Fibroblast of the aortic adventitia (primary cell): ENCODE measurements at places on chromosomes 1 and 21. TPM values are rescaled to one million over a fixed set of nuclear protein-coding genes. Genes with fewer than 3 reads are reported as not detected.

NBPF26 gene
- total RNA-seq = 14.9 and 32.5 TPM in 2 replicates

DNA sequence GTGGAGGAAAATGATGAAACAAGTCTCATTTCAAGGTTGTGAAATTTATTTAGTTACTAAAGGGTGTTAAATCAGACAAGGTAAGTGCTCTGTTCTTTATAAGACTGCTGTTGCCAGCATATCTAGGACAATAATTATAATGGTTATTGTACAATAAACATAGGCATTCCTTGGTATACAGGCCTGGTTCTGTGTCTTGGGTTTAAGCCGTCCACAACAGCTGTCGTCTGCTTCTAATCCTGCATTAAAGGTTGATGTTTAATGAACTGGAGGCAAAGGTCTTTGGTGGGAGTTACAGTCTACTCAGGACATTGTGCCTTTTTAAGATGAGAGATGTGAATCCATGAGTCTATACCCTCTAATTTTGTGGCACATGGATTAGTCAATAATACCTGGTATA, 23.4 kb upstream of the FMO4 start:
- DNase-seq = no peak

- DNase-seq = no peak
Observed at GRCh38 chr1:240720976-240721375, 109.0 kb upstream of the GREM2 start.

GRCh38 chr1:59409986-59410385, 113.1 kb downstream of the FGGY start:
- DNase-seq = no peak

- DNase-seq = no peak
Observed at GRCh38 chr1:6494627-6495026, 3.2 kb upstream of the PLEKHG5 start.

DNA sequence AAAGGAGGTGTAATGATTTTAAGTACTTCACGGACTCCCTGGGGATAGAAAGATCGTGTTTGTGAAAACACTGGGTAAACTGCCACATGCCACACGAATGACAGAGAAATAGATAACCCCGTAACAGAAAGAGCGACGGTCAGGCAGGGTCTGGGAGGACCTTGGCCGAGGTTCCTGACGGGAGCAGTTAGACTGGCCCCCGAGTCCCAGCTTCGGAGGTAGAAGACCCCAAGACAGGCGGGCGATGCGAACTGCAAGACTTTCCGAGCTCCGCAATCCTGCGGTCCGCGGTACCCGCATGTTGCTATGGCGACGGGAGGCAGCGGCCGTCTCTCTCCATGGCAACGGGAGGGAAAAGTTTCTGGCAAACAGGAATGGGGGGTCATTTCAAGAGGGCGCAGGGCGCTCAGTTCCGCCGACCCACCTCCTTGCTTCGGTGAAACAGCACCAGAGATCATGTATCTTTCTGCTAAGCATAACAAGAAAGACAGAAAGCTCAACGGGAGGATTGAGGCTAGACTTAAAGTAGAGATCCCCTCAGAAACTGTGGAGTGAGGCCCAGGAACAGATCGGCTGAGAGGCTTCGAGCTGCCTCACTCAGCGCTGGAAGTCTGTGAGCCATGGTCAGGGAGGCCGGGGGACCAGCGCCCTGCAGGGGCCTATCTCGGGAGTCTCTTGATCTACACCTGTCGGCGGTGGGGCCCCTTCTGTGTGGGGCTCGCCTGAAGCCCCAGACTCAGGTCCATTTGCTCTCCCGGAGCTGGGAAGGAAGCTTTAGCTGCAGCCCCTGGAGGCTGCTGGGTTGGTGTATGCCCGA, 685 bp upstream of the SYT6 start:
- DNase-seq = peak; percentile 13

- DNase-seq = no peak
Observed at GRCh38 chr1:88917321-88918025, 26.1 kb upstream of the GTF2B start.

DNAJC6 gene
- total RNA-seq = 0.49 and 0.72 TPM in 2 replicates

GRCh38 chr1:76959556-76959955, 92.3 kb downstream of the ST6GALNAC5 start:
- DNase-seq = no peak

GRCh38 chr1:33140153-33141149, 41.4 kb downstream of the TRIM62 start:
- no peak for DNase-seq

MSH4 gene
- total RNA-seq = 0.09 and 0.16 TPM in 2 replicates

DNA sequence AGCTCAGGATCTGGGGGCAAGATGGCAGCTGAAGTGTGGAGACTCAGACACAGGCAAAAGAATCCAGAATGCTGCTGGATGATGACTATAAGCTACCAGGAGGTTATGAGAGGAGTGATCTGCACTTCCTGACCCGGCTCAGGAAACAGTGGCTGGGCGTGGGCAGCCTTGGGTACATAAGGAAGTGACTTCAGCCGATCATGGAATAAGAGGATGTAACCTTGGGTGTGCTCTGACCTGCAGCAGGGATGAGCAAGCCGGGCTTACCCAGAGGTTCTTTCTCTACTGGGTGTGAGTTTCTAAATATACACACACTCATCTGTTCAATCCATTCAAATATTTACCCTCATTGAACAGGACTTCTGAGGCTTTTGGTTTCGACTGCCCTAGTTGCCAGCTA, 62.7 kb downstream of the CD34 start:
- peak; percentile 57 for DNase-seq

DNA sequence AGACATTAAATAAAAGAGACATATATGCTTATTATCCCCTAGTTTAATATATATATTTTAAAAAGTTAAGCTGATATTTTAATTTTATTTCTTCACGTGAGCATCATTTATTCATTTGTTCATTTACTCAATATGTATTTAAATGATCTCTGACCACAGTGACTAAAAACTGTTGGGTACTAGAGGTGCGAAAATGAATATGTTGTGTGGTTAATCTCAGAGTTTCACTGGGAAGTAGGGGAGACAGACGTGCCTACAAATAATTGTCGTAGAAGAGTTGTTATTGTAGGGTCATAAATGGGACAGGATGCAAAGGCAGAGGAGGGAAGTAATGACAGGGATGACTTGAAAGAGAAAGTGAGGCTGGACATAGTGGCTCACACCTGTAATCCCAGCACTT, 213.0 kb upstream of the CACYBP start:
- DNase-seq = no peak

- DNase-seq = no peak
Observed at GRCh38 chr1:182329471-182329870, 62.1 kb downstream of the GLUL start.

- no peak for DNase-seq
Observed at GRCh38 chr1:114758256-114758832, 560 bp upstream of the CSDE1 start.

DNA sequence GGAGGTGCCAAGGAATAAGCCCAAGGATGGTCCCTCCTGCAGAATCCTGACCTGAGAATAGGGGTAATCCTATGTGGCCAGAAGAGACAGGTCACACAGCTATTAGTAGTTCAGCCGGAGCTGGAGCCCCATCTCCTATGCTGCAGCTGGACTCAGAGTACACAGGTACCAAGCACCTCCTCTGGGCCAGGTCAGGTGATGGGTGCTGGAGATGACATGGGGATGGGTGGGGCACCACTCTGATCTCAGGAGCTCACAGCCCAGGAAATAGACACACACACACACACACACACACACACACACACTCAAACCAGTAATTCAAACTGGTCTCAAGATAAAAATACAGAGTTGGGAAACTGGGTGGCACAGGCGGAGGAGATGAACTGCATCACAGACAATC, 54.2 kb upstream of the SSBP3 start:
- DNase-seq = no peak

DNA sequence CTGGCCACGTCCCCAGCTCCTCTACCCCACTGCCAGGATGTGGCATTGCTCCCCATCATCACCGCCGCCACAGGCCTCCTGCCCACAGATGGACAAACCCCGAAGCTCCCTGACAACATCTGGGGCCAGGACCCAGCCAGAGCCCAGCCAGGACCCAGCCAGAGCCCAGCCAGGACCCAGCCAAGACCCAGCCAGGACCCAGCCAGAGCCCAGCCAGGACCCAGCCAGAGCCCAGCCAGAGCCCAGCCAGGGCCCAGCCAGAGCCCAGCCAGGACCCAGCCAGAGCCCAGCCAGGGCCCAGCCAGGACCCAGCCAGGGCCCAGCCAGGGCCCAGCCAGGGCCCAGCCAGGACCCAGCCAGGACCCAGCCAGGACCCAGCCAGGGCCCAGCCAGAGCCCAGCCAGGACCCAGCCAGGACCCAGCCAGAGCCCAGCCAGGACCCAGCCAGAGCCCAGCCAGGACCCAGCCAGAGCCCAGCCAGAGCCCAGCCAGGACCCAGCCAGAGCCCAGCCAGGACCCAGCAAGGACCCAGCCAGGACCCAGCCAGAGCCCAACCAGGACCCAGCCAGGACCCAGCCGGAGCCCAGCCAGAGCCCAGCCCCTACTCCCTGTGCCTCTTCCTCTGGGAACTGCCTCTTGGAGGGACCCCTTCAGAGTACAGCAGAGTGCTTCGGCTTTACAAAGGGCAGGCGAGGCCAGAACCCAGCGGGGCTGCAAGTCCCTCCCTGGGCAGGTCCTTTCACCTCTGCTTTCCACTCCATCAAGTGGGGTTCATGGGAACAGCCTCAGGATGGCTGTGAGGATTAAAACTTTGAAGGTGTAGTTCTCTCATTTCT, 43.7 kb downstream of the DISP3 start:
- DNase-seq = no peak
